Right renal cortex interstitium (tissue), 3 donors: ENCODE measurements at places on chromosomes 2 and 18. TPM values are rescaled to one million over a fixed set of nuclear protein-coding genes. Genes with fewer than 3 reads are reported as not detected.

INHBB gene
- polyA plus RNA-seq: not detected

OTX1 gene
- polyA plus RNA-seq: not detected

CENPA gene
- polyA plus RNA-seq: 13.6 TPM

CFAP53 gene
- 4.0 TPM for polyA plus RNA-seq

CCDC141 gene
- 0.12 TPM for polyA plus RNA-seq

ATP8B1 gene
- 23.1 TPM for polyA plus RNA-seq

ABCG8 gene
- polyA plus RNA-seq: 0.75 TPM

ANKRD62 gene
- not detected for polyA plus RNA-seq

GRCh38 chr2:231905026-231905425 lies 21.2 kb downstream of the NPPC start:
- no peak for DNase-seq

DNA sequence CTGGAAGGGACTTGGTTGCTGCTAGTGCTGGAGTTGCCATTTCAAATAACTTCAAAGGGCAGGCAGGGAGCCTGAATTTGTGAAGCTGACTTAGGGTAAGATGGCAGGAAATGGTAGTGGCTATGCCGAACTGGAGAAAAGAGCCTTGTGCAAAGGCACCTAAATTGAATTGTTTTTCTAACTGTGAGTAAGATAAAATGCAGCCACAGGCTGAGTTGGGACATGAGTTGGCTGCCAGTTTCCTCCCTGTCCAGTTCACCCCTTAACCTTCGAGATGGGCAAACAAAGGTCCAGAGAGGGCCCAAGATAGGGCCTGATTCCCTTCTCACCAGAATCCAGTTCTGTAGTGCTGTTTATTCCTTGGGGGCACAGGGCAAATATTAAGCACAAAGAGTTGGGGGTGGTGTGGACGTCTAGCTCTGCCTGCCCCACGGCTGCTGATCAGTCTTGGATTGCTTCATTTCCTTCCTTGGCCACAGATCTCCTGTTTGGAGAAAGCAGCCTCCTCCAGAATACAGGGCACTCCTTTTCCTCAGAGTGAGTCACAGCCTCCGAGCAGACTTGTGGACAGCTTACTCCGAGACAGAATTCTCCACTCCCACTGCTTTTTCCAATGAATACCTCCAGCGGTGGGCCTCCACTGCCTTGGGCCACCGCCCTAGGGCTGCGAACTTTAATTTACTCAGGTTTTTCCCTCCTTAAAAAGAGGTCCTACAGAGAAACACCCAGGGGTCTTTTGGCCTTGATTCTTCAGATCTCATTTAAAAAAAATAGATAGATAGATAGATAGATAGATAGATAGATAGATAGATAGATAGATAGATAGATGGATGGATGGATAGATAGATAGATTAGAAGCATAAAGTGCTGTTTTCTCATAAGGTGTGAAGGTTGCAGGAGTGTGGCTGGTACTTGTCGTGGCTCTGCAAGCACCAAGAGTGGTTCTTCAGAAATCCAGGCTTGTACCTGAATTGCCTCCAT lies 18.4 kb upstream of the SLC20A1 start:
- DNase-seq: no peak

DNA sequence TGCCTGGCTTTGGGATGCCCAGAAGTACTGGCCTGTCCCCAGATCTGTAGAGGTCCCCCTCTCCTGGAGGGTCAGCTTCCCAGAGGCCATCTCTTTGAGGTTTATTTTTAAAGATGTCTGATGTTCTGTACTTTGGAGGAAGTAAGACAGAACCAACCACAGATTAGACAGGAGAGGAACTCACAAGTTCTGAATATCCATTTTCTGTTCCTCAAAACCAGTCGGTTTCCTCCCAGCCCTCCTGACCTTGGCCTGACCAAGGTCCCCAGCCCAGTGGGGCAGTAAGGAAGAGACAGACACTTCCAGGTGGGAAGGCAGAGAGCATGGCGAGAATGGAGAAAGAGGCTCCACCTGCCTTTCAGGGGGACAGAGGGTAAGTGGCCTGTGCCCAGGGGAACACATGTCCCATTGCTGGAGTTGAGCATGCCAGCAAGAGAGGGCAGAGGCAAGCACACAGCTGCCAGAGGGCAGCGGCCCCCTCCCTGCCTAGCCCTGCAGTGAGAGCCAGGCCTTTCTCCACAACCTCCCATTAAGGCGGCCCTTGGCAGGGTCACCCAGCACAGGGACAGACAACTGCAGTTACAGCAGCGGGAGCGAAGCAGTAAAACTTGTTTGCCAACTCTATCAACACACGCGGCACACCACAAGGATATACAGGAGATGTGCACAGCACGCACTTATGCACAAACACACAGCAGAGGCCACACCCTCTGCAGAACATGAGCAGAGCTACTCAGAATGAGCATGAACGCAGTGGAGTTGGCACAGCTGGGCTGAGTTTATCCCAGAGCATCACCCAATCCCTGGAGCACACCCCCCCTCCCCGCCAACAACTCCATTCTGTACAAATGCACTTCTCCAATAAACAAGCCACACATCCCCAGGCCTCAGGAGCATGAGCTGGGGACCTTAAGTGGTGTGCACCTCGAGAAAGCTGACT lies 18.5 kb upstream of the SEMA4C start:
- DNase-seq: no peak

GRCh38 chr18:36817039-36817438 lies 11.8 kb downstream of the TPGS2 start:
- no peak for DNase-seq

GRCh38 chr2:8170552-8171327 lies 511.1 kb upstream of the ID2 start:
- DNase-seq: no peak

GRCh38 chr2:197207598-197207997 lies 103.0 kb downstream of the ANKRD44 start:
- no peak for DNase-seq

- DNase-seq: no peak
Observed at GRCh38 chr2:156901373-156902031, 356.0 kb upstream of the GALNT5 start.

- no peak for DNase-seq
Observed at GRCh38 chr2:183455056-183455455, 330.8 kb downstream of the NUP35 start.

DNA sequence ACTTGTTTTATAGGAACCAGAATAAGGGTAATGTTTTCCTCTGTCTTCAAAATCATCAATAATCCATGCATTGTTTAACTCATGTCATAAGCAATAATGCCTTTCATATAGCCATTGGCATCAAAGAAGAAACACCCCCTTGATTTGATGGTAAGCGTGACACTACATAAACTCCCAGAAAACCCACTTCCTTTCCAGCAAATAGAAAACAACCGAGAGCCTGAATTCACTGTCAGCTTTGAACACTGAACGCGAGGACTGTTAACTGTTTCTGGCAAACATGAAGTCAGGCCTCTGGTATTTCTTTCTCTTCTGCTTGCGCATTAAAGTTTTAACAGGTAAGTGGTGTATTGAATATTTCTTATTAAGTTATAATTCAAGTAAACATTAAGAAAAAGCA lies at the start of gene ICOS:
ICOS (plus strand) TSS at position 229 of the 400 bp plus-strand sequence; CDS start at position 281, 52 bp downstream.
- DNase-seq: no peak
